RWPE1 (cell line): ENCODE measurements at places on chromosomes 5 and 9.

DNA sequence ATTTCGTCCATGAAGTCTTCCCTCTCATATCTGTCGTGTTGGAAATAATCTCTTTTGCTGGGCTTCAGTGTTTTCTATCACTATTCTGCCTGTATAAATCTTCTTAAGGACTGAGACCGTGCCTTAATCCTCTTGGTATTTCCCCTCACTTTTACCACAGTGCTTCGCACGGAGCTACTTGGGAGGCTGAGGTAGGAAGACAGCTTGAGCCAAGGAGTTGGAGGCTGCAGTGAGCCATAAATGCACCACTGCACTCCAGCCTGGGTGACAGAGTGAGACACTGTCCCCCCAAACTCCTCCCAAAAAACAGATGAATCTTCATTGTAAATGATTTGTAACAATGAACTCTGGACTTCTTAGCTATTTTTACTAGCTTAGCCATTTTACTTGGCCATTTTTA, 57.8 kb downstream of the PHAX start:
- DNase-seq, result no peak

DNA sequence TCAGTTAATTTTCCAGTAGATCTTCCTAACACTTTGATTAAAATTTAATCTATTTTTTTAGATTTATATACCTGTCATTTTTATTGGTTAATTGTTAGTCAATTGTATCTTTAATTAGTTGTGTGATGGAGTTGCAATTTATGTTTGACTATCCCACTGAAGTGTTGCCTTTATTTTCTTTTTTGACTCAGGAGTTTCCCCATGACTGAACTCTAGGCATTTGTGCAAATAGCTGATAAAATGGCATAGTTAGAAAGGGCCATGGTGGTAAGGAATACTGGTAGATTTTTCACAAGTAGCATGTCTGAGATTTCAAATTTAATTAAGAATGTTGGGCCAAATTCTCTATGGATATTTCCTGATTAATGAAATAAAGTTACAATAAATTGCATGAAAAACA, 273.1 kb upstream of the DAB2 start:
- DNase-seq, result no peak

- no peak for DNase-seq
Measured at GRCh38 chr5:121164632-121165031, 687.0 kb upstream of the FTMT start.

DNA sequence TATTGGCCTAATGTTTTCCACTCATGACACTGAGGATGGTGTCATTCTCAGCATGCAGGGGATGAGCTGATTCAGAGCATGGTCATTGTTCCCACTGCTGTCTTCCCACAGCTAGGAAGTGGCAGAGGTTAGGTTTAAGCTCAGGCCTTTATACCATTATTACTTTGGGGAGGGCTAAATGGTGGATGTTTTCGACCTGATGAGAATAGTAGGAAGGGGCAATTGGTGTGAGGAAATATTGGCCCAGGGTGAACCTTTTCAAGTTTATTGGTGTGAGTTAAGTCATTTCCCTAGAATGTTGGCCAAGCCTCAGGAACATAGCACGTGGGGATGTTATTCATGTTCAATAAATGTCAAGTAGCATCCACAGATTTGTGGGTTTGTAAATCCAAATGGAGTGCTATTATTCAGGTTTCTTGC, 59.6 kb downstream of the ARHGAP26 start:
- DNase-seq, result no peak

- DNase-seq, result no peak
Measured at GRCh38 chr5:14281746-14282181, 138.6 kb downstream of the TRIO start.

- DNase-seq, result no peak
Measured at GRCh38 chr9:33439731-33440130, 7.7 kb downstream of the AQP3 start.

GRCh38 chr9:104794070-104794469, 30.1 kb downstream of the NIPSNAP3B start:
- DNase-seq, result no peak

DNA sequence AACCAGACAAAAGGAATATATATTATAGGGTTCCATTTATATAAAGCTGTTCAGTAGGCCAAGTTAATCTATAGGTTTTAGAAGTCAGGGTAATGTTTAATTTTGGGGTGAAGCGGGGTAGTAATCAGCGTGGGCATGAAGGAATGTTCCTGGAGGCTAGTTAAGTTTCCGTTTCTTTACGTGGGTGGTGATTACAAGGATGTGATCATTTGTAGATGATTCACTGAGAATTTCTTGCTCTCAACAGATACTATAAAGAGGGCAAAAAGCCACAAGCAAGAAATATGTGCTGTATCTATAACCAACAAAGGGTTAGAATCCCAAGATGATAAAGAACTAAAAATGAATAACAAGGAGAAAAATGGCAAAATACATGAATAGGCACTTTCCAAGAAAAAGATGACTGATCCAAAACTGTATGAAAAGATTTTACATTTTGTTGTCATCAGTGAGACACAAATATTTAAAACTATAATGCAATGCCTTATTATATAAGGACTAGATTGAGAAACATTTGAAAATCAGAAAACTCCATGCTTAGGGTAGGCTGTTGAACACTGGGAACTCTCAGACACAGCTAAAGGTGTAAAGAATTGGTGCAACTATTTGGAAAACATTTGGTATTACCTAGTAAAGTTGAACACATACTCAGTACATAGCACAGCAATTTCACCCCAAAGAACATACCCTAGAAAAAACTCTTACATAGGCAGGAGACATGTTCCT, 224.3 kb upstream of the S1PR3 start:
- DNase-seq, result peak; percentile 71

DNA sequence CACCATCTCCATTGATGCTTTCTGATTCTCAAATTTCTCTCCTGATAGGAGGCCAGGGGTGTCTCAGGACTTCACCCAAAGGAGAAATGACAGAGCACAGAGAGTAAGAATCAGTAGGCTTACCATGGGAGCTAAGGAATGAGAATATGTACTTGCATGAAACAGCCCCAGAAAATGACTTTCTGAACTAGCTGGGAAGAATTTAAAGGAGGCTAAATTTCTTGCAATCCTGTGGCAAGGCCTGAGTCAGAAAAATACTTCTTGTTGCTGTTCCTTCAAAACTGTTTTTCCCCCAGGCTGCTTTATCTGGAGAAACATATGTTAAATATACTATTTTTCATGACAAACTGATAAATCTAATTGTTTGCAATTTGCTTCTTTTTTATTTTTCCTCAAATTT, 53.4 kb upstream of the FBXL7 start:
- no peak for DNase-seq

DNA sequence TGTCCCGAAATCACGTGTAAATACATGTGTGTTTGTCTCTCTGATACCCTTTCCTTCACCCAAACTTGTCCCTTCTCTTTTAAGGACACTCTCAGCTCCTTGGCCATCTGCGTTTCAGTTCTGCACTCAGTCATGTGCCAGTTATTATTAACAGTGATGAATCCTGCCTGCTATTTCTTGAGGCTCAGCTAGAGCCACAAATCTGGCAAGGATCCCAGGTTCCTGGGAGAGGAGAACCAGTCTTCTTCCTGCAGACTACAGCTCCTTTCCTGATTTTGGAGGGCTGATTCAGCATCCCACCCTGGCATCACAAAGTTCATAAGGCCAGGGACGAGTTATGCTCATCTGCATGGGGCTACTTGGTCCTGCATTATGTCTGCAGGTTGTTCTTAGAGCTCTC, 5.6 kb downstream of the MAMDC2 start:
- DNase-seq, result peak; percentile 47

- peak; percentile 47 for DNase-seq
Measured at GRCh38 chr9:108672475-108673190, 183.2 kb downstream of the ACTL7B start.

DNA sequence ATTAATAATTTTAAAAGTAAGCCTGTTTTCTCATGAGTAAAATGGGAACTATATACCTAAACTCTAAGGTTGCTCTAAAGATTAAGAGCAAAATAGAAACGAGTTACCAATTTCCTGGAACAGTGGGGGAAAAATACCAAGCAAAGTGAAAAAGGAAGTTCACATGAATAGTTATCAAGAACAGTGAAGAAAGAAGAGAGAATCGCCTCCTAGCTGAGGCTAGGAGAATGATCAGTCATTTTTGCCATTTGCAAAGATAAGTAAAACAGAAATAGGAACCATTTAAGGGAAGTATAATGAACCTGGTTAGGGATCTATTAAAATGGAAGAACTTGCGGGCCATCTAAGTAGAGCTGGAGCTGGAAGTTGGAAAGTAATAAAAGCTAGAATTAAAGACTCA, 50.7 kb downstream of the P4HA2 start:
- DNase-seq, result no peak
